ENCODE measurements at places on chromosomes 3 and 15. TPM values are rescaled to one million over a fixed set of nuclear protein-coding genes. Genes with fewer than 3 reads are reported as not detected.

The CRYGS gene
- total RNA-seq, result 0.40 TPM

The SEMA7A gene
- total RNA-seq, result 1.6 TPM

The CPN2 gene
- not detected for total RNA-seq

The GABPB1 gene
- total RNA-seq, result 26.3 TPM

The NLGN1 gene
- total RNA-seq, result not detected

The SLC22A14 gene
- 0.05 TPM for total RNA-seq

The KNG1 gene
- total RNA-seq, result not detected

Data from A549 treated with AZD2906 at 1 μM for 4 hours (cell line).